ENCODE measurements at places on chromosomes 11 and 22.

- DNase-seq, result no peak
Observed at GRCh38 chr11:27615833-27616232, 84.4 kb downstream of the BDNF start.

- DNase-seq, result no peak
Observed at GRCh38 chr11:88629496-88629895, 292.0 kb upstream of the CTSC start.

- no peak for DNase-seq
Observed at GRCh38 chr11:115523727-115524399, 19.6 kb upstream of the CADM1 start.

- DNase-seq, result no peak
Observed at GRCh38 chr22:25940479-25940878, 198.5 kb downstream of the MYO18B start.

- no peak for DNase-seq
Observed at GRCh38 chr22:30161051-30161469, 80.8 kb downstream of the HORMAD2 start.

Data from NCI-H187 (cell line).